Coronary artery (tissue), 2 donors: ENCODE measurements at places on chromosomes 11 and 22.
A peak's percentile ranks its signal among the peaks of the same experiment; 100 is the strongest.

GRCh38 chr22:36369004-36369921 lies 18.5 kb downstream of the MYH9 start:
- DNase-seq: no peak

DNA sequence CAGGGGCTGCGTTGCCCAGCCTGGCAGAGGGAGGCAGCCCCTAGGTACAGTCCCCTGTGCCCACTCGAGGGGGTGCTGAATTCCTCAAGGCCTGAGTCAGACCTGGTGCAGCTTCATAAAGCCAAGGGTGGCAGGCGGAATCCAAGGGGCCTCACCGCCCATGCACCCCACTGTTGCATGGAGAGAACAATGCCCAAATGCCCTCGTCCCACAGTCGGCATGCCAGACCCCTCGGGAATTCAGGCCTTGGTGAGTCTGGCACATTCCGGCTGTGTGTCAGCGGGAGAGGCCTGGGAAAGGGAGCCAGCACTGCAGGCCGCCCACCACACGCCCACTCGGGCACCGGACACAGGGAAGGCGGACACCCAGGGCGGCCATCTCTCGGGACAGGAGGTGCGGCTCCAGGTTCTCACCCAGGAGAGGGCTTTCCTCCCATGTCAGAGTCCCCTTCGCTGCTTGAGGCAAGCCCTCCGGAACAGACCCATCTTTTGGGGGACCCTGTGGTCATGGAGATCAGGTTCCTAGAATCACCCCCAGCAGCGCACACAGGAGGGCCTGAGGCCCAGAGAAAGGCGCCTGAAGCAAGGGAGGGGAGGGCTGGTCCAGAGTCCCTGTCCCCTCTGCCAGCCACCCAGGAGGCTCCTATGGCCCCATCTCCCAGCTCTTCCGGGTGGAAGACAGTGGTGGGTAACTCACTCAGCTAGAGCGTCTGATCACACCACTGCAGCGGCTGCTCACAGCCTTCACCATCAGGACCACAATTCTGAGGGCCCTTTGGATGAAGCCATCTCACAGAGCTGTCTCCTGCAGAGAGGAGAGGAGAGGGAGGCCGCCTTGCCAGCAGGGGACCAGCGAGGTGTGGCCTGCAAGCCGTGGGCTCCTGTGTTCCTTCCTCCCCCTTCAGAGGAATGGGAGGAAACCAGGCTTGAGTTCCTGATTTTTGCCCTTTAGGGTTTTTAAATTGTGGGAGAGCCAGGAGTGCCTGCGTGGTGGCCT lies 31.6 kb upstream of the KCNQ1OT1 start:
- DNase-seq: no peak

GRCh38 chr11:117820071-117820470 lies 4.5 kb downstream of the FXYD2 start:
- no peak for DNase-seq

DNA sequence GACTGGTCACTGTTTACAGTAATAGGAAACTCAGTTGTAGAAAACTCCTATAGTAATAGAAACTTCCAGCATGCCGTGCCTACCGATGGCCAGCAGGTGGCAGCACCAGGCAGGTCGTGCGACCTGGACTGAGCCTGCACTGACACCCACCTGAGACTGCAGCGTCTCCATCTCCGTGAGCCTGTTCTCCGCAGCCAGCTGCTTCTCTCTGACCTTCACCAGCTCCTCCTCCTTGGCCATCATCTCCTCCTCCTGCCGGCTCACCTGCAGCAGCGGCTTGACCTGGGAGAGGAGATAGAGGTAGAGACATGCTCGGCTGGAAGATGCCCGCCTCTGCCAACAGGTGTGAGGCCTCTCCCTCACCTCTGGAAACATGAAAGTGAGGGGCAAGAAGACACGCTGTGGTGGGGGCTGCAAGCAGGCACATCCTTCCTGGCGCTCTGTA lies 48.5 kb downstream of the APOL1 start:
- DNase-seq: no peak

DNA sequence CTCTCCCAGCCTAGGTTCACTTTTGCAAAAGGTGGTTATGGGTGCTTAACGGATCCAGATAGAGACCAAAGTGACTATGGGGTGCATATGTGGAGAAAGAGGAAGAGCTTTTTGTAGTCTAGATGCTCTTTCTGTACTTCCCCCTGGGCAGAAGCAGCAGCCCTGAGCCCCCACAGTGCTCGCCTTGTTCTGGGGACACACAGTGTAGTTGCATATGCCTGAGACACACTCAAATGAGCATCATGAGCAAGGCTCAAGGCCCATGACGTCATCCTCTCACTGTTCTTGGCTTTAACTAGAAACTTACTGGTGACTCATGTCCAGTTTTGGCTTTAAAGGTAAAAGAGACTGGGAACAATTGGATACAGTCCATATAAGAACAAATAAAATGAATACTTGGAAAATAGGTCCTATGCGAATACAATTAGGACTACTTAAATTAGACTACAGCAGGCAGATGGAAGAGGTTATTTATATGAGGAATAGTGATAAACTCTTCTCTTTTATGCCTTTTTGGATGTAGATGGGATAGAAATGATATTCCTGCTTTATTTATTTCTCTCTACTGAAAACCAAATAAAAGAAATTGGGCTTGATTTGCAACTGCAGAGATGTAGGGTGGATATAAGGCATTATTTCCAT lies 20.1 kb upstream of the PEX26 start:
- DNase-seq: peak; percentile 91

GRCh38 chr11:105953886-105954285 lies 68.2 kb downstream of the MSANTD4 start:
- no peak for DNase-seq

DNA sequence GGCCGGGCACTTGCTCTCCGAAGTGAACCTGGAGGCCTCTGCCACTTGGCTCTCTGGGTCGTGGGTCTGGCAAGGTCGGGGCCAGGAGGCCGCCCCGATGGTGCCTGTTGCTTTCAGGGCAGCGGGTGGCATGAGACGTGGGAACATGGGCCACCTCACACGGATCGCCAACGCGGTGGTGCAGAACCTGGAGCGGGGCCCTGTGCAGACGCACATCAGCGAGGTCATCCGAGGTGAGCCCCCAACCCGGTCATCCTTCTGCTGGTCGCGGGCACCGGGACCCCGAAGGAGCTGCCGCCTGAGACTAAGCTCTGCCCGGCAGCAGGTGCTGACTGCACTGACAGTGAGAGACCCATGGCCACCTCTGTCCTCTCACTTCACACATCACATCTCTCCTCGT lies 40.0 kb downstream of the SBF1 start:
- DNase-seq: no peak

- no peak for DNase-seq
Measured at GRCh38 chr11:108565653-108566052, 27.9 kb downstream of the EXPH5 start.

- DNase-seq: no peak
Measured at GRCh38 chr11:66362481-66363147, 8.9 kb downstream of the SLC29A2 start.

GRCh38 chr22:40198733-40199132 lies 21.0 kb downstream of the TNRC6B start:
- no peak for DNase-seq

GRCh38 chr11:9459667-9460321 lies 1.0 kb upstream of the ZNF143 start:
- no peak for DNase-seq

GRCh38 chr22:35782504-35782903 lies 64.8 kb downstream of the APOL5 start:
- DNase-seq: no peak

- no peak for DNase-seq
Measured at GRCh38 chr22:26398741-26399153, 30.3 kb upstream of the ASPHD2 start.

DNA sequence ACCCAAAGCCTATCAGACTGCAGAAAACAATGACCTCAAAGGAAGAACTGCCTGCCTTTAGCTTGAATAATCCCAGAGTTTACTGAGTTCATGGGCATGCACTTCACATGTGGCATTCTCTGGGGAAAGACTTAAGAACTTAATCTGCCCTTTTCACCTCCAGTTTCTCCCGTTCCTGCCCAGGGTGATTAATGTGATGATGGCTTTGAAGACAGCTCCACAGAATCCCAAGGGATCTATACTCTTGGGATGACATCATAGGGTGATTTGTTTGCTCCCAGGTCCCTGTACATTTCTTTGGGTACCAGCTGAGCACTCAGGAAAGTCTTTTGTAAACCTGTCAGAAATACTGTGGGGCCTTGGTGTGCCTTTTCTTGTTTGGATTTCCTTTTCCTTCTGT lies 14.0 kb downstream of the FJX1 start:
- no peak for DNase-seq

- DNase-seq: no peak
Measured at GRCh38 chr22:31150615-31151014, 9.4 kb upstream of the RNF185 start.

- DNase-seq: no peak
Measured at GRCh38 chr11:62030071-62030684, 62.7 kb upstream of the FTH1 start.

DNA sequence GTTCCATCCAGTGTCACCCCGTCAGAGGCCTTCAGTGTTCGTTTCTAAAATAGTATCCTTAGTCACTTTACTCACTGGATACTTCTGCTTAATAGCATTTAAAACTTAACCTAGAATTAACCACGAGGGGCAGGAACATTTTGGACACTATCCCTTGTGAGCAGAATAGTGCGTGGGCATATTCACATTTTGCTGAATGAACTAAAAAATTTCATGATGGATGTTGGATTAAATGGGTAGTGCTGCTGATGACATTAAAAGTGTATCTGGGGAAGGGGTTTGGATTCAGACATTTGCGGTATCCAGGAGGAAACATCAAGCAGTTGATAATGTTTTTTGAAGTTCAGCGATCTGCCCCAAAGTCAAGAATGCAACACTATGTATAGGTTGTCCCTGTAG lies 750 bp upstream of the NAT10 start:
- no peak for DNase-seq

GRCh38 chr11:2827792-2828191 lies 57.8 kb downstream of the CDKN1C start:
- DNase-seq: no peak

DNA sequence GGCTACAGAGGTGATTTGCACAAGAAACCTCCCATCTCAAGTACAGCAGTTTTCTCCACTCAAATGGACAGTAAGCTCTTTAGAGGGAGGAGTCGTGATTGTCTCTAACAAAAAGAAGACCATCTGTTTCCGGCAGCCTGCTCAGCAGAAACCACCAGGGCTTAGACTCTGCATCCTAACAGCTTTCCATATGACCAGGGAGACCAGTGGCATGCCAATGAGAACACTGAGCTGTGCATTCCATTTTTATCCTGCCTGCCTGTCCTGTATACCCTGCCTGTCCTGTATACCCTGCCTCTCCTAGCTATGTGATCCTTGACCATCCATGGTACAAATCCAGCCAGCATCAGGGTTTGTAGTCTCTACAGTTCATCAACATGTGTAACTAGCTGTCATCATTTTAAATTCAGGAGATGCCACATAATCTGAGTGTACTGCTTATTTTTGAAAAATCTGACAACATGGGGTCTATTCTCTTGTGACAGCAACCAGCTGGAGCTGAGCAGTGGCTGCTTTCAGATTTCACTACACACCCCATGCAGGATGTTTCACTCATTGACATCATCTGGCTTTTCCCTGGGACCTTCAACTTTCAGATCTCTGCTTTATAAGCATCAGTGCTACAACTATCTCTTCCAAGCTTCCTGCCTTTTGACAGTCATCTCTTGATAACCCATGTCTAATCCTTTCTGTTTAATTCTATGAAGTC lies 50.5 kb upstream of the POU2AF2 start:
- no peak for DNase-seq

DNA sequence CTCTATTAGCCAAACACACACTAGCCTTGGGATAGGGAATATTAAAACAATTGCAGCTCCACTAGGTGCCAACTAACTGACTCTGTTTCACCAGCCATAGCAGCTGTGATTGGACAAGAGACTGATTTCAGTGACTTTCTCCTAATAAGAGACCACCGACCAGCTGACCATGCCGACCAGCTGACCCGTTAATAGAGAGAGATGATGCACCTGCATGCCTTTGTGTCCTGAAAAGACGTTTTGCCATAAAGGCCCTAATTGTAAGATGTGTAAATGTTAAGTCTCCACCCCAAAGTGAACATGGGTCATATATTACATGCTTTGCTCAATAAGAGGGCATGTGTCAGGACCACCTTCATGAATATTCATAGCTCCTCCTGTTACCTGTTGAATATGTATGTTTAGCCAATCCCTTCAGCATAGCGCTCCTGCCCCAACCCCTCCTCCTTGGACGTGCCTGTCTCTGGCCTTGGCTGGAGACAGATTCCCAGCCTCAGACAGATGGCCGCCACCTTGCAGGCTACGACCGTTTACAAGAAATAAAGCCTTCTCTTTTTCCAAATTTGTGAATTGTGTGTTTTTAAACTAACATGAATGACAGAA lies 1.3 kb upstream of the NADSYN1 start:
- no peak for DNase-seq

DNA sequence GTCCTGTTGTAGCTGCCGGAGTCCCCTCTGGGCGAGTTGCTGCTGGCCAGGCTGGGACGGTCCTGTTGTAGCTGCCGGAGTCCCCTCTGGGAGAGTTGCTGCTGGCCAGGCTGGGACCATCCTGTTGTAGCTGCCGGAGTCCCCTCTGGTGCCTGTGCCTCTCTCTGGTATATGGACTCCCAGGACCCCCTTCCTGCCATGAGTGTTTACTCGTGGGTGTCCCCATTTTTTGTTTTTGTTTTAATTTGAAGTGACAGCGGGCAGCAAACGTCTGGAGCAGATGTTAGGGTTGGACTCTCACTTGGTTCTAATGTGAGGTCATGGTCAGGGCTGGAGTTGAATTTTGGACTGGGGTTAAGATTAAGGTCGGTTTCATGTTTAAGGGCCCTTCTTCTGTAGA lies 14.2 kb downstream of the SHANK3 start:
- no peak for DNase-seq

GRCh38 chr22:43846966-43847365 lies 15.3 kb downstream of the SULT4A1 start:
- no peak for DNase-seq

DNA sequence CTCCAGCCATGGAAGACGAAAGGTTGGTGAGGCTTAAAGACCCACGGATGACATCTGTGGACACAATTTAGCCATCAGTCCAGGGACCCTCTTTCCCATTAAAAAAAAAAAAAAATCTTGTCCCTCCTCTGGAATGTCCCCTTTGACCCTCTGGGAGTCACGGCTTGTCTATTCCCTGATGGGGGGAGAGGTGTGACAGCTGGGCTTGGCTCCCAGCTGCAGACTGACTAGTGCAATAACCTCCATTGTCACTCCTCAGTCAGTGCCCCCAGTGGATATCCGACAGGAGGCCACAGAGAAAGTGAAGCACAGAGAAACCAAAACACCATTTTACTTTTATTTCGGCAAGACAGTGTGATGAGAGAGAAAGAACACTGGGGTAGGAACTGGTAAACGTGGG lies 2.7 kb upstream of the VSIG2 start:
- no peak for DNase-seq

DNA sequence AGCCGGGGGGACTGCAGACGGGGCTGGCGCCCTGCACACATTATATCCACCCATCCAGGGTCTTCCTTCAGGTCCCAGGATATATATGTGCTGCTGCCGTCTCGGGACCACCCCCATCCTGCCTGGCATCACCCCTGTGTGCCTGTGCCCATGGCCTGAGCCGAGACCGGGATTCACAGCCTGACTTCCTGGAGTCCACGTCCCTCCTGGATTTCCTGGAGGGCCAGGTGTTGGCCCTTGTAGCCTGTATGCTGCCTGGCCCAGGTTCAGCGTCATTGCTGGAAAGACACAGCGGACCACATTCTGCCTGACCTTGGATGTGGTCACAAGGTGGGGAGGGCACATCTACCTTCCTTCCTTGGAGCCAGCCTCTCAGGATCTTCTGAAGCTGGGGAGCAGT lies 551.1 kb downstream of the BRD1 start:
- DNase-seq: no peak

GRCh38 chr22:47795477-47796127 lies 1033.2 kb downstream of the TBC1D22A start:
- peak; percentile 57 for DNase-seq

- peak; percentile 71 for DNase-seq
Measured at GRCh38 chr11:45158210-45158731, 11.8 kb downstream of the PRDM11 start.
